ENCODE measurements at places on chromosomes 2 and 18.

- no peak for DNase-seq
These were observed 277.7 kb upstream of the PXDN start for GRCh38 chr2:2021995-2022394.

- DNase-seq = no peak
These were observed 108.4 kb upstream of the ARL5A start for GRCh38 chr2:151936626-151937025.

DNA sequence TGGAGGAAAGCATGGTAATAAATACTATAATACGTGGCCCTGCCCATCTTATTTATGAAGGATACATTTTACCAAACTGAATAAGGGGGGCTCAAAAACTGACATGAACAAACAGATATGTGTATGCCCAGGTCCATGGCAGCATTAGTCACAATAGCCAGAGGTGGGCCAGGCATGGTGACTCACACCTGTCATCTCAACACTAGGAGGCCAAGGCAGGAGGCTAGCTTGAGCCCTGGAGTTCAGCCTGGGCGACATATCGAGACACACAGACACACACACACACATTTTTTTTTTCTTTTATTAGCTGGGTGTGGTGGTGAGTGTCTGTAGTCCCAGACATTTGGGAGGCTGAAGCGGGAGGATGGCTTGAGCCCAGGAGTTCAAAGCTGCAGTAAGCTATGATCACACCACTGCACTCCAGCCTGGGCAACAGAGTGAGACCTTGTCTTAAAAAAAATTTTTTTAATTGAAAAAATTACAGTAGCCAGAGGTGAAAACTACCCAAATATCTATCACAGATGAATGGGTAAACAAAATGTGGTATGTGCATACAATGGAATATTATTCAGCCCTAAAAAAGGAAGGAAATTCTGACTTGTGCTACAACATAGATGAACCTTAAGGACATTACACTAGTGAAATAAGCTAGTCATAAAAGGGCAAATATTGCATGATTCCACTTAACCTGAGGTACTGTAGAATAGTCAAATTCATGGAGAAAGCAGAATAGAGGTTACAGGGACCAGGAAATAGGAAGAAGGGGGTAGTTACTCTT lies 8.0 kb downstream of the ATP8B1 start:
- DNase-seq = no peak

DNA sequence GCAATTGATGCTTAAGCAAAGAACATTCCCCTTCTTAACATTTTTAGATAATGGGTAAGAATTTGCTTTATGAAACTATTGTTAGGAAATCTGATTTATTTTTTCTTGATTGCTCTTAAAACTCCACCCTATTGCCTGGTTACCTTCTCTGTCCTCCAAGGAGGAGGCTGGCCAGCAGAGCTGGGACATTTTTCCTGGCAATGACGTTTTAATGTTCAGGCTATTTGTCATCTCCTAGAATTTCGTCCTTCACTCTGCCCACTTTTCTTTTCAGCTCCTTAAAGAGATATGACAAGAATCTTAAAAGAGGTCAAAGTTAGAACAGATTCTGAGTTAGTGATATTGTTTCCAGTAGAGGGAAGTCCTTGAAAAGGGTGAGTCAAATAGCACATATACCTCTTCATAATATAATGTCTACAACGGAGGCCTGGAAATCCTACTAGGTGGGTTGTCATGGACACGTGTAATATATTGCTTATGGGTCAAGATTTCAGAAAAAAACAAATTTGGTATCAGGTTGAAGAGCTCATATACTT lies 141.0 kb downstream of the CMPK2 start:
- DNase-seq = no peak

All from right kidney (tissue), 9 donors.